ENCODE measurements at places on chromosomes 3 and 15. TPM values are rescaled to one million over a fixed set of nuclear protein-coding genes. Genes with fewer than 3 reads are reported as not detected.

DNA sequence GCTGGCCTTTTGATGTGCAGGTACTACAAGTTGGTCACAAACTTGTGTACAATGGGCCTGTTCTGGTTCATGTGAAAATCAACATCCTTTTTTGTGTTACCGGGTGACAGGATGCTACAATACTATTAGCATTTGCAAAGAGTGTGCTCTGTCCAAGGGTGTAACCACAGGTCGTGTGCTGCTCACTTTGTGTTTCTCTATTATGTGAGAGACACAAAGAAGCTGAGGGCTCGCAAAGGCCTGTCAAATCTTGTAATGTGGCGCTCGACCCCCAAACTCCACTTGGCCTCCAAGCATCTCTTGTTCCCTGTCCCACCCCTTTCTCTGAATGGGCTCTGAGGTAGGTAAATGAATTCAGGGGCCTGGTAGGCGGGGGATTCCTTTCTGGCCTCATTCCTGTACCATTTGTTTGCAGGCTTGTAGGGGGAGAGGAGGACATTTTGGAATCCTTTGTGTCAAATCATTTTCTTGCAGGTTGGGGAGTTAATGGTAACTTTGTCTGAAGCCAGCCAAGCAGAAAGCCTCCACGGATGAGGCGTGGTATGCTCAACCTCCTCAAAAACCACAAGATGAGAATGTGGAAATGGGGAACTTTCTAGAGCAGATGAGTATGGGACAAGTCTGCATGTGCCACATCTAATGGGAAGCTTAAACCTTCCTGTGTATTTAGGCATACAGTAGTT, 109.1 kb downstream of the OPA1 start:
- H3K4me1 ChIP-seq: no peaks in the 10 kb centered on the region
- no peak overlapping the region for H3K4me3 ChIP-seq
- DNase-seq: no peak

- H3K36me3 ChIP-seq: no peaks in the 10 kb centered on the region
- H3K4me3 ChIP-seq: no peak overlapping the region
- H3K27me3 ChIP-seq: no peaks in the 10 kb centered on the region
- no peak for DNase-seq
- no peaks in the 10 kb centered on the region for H3K4me1 ChIP-seq
Observed at GRCh38 chr15:95872366-95872771, 458.1 kb upstream of the NR2F2 start.

- H3K27ac ChIP-seq: no peak overlapping the region
- H3K36me3 ChIP-seq: no peaks in the 10 kb centered on the region
- H3K27me3 ChIP-seq: no peaks in the 10 kb centered on the region
- H3K4me1 ChIP-seq: no peaks in the 10 kb centered on the region
- no peak for DNase-seq
Observed at GRCh38 chr15:95830281-95830680, 500.2 kb upstream of the NR2F2 start.

GRCh38 chr3:124019291-124019690, 27.4 kb upstream of the ROPN1 start:
- H3K27me3 ChIP-seq: no peaks in the 10 kb centered on the region
- H3K27ac ChIP-seq: no peak overlapping the region
- no peaks in the 10 kb centered on the region for H3K36me3 ChIP-seq

The MAP2K5 gene
- 4.3 TPM for total RNA-seq

The AGBL1 gene
- total RNA-seq: not detected

The HMG20A gene
- 39.7 TPM for total RNA-seq

GRCh38 chr3:126310816-126311215, 46.4 kb downstream of the KLF15 start:
- H3K27ac ChIP-seq: no peak overlapping the region
- no peaks in the 10 kb centered on the region for H3K36me3 ChIP-seq
- no peak for DNase-seq
- H3K27me3 ChIP-seq: peaks cover 3% of the 10 kb centered on the region
- H3K4me3 ChIP-seq: no peak overlapping the region
- H3K4me1 ChIP-seq: no peaks in the 10 kb centered on the region

DNA sequence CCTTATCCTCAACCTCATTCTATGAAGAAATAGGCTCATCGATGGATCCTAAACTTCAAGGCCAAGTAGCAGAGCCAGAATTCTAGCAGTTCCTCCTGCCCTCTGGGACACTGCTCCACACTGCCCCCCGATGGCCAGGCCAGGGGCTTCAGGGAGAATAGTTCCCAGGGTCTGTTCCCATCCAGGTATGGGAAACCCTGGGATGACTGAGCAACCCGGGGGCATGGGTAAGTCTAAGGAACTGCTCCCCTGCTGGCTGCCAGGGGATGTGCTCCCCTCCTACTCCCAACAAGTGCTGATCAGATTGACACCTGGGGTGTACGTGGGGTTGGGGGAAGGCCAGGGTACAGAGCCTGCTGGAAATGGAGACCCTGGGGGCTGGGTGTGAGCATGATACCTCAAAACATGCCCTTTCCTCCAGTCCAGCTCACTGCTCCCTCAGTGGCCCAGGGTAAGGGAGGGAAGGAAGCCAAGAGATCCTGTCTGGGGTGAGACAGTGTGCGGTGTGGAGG, 7.6 kb downstream of the ULK3 start:
- peaks cover 11% of the 10 kb centered on the region for H3K27me3 ChIP-seq
- peak; percentile 70 for DNase-seq

The ZIC1 gene
- not detected for total RNA-seq

The GTF2E1 gene
- 29.0 TPM for total RNA-seq

DNA sequence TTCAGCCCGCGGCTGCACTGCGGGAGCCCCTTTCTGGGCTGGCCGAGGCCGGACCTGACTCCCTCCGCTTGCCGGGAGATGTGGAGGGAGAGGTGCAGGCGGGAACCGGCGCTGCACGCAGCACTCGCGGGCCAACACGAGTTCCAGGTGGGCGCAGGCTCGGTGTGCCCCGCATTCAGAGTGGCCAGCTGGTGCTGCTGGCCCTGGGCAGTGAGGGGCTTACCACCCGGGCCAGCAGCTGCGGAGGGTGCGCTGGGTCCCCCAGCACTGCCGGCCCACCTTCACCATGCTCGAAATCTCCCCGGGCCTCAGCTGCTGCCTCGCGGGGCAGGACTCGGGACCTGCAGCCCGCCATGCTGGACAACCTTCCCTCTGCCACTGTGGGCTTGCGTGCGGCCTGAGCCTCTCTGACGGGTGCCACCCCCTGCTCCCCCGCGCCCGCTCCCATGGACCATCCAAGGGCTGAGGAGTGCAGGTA, 733.5 kb upstream of the CCDC54 start:
- H3K4me1 ChIP-seq: no peaks in the 10 kb centered on the region
- no peak overlapping the region for H3K4me3 ChIP-seq
- H3K27ac ChIP-seq: no peak overlapping the region
- no peak for DNase-seq
- H3K36me3 ChIP-seq: no peaks in the 10 kb centered on the region
- H3K27me3 ChIP-seq: no peaks in the 10 kb centered on the region

GRCh38 chr3:112089956-112090886, 4.0 kb downstream of the C3orf52 start:
- no peak overlapping the region for H3K4me3 ChIP-seq
- H3K27ac ChIP-seq: no peak overlapping the region
- no peaks in the 10 kb centered on the region for H3K36me3 ChIP-seq
- H3K27me3 ChIP-seq: no peaks in the 10 kb centered on the region
- peaks cover 32% of the 10 kb centered on the region for H3K4me1 ChIP-seq

GRCh38 chr3:87175732-87176131, 51.4 kb upstream of the CHMP2B start:
- H3K36me3 ChIP-seq: no peaks in the 10 kb centered on the region
- H3K4me3 ChIP-seq: no peak overlapping the region
- DNase-seq: no peak
- no peak overlapping the region for H3K27ac ChIP-seq
- H3K27me3 ChIP-seq: no peaks in the 10 kb centered on the region

GRCh38 chr3:78268716-78269668, 1229.1 kb downstream of the ROBO2 start:
- H3K36me3 ChIP-seq: no peaks in the 10 kb centered on the region
- no peak for DNase-seq
- no peaks in the 10 kb centered on the region for H3K27me3 ChIP-seq
- H3K4me1 ChIP-seq: 0 out of 2 replicates have a peak, but pooled peaks cover 5% of the 10 kb centered on the region
- H3K27ac ChIP-seq: no peak overlapping the region

The CACNA2D3 gene
- not detected for total RNA-seq

The MESP2 gene
- total RNA-seq: not detected

The HYKK gene
- total RNA-seq: 6.5 TPM

GRCh38 chr3:194675680-194676079, 3.7 kb upstream of the LSG1 start:
- H3K27ac ChIP-seq: no peak overlapping the region
- peaks cover 34% of the 10 kb centered on the region for H3K4me1 ChIP-seq
- no peak overlapping the region for H3K4me3 ChIP-seq
- DNase-seq: no peak
- no peaks in the 10 kb centered on the region for H3K36me3 ChIP-seq
- peaks cover 3% of the 10 kb centered on the region for H3K27me3 ChIP-seq

GRCh38 chr3:56788521-56788920, 13.2 kb downstream of the ARHGEF3 start:
- no peaks in the 10 kb centered on the region for H3K36me3 ChIP-seq
- no peak for DNase-seq
- H3K4me3 ChIP-seq: no peak overlapping the region
- H3K27ac ChIP-seq: no peak overlapping the region

DNA sequence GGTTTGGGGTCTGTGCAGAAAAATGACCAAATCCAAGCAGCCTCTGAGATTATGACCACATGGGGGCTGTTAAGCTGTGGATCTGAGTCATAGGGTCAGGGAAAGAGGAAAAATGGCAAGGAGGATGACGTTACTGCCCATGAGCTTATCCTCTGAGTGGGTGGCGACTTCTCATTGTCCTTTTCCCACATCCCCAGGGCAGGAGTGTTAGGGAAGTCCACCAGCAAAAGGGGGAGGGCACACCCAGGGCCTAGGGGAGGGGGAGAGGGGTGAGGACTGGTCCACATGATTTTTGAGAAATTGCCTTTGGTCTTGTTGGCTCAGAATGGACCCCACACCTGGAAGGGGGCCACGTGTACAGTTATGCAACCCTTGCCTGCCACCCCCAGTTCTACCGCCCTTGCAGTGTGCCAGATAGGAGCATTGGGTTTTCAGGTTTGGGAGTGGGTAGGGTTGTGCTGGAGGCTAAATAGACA, 2.6 kb downstream of the CD276 start:
- peaks cover 7% of the 10 kb centered on the region for H3K36me3 ChIP-seq
- no peak overlapping the region for H3K27ac ChIP-seq
- 0 out of 2 replicates have a peak, but pooled peaks cover 2% of the 10 kb centered on the region for H3K27me3 ChIP-seq

DNA sequence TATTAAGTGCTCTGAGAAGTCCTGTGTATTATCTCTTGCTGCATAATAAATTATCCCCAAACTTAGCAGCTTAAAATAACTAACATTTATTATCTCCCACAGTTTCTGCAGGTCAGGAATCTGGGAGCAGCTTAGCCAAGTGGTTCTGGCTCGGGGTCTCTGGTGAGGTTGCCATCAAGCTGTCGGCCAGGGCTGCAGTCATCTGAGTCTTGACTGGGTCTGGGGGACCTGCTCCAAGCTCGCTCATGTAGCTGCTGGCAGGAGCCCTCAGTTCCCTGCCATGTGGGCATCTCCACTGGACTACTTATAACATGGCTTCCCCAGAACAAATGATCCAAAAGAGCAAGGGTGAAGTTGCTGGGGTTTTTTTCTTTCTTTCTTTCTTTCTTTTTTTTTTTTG, 80.7 kb downstream of the SMAD6 start:
- no peak overlapping the region for H3K4me3 ChIP-seq
- peaks cover 34% of the 10 kb centered on the region for H3K4me1 ChIP-seq
- no peaks in the 10 kb centered on the region for H3K27me3 ChIP-seq
- no peak for DNase-seq
- H3K27ac ChIP-seq: no peak overlapping the region
